ENCODE measurements at places on chromosomes 13 and 19.

GRCh38 chr19:31318790-31319425 is 30.3 kb downstream of the TSHZ3 start:
- no peak for DNase-seq

GRCh38 chr19:48659768-48660167 is 13.0 kb downstream of the NTN5 start:
- DNase-seq, result no peak

DNA sequence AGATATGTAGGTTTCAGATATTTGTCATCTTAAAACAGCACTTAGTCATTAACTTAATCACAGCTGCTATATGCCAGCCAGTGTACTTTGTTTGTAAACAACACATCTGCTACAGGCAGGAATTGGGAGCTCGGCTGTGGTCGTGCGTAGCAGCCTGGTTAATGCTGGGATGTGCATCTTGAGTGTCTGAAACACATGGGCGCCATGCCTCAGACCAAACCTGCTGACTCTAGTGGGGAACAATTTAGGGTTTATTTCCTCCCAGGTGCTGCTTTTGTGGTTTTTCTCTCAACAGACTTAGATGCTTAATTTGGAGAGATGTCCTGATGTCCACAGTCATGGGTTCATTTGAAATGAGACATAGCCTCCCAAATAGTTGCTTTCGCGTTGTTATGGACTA is 238.5 kb upstream of the TMTC4 start:
- no peak for DNase-seq

GRCh38 chr19:33731881-33732280 is 64.8 kb upstream of the KCTD15 start:
- DNase-seq, result no peak

DNA sequence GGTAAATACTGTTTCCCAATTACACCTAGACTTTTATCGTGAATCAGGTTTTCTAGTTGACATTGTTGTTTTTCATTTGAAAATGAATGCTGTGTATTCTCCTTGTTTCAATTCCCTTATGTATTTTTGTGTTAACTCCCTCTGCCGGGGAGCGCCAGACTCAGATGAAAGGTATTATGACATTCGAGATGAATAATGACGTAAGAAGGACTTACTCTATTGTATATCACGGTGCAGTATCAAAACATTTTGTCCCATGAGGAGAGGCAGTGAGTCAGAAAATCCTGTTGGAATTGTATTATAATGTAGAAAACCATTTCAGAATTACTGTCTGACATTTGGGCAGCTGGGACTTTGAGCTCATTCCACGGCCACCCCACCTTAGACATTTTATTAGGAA is 61.6 kb downstream of the LRCH1 start:
- DNase-seq, result no peak

GRCh38 chr19:55454787-55455243 is 6.6 kb downstream of the ISOC2 start:
- DNase-seq, result no peak

DNA sequence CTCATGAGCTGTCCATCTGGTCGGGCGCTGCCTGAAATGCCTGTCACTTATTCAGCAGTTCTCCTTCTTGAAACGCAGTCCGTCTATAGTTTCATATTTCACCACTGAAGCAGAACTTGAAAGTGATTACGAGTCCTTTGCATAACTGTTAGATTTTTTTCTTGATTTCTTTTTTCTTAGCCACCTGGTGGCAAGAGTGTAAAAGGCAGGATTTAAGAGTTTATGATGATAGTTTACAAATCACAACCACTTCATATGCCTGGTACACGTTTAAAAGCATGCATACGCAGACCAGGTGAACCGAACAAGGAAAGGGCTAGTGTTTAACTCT is 45.8 kb downstream of the GGACT start:
- DNase-seq, result peak; percentile 64

DNA sequence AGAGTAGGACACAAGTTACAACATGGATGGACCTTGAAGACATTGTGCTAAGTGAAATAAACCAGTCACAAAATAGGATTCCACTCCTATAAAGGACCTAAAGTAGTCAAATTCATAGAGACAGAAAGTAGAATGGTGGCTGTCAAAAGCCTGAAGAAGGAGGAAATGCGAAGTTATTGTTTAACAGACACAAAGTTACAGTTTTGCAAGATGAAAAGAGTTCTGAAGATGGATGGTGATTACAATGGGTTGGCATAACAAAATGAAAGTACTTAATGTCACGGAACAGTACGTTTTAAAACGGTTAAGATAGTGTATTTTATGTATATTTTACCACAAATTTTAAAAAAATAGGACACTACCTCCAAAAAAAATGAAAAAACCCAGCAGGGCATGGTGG is 34.8 kb downstream of the FOXO1 start:
- DNase-seq, result no peak

- no peak for DNase-seq
Observed at GRCh38 chr19:6241056-6241455, 38.7 kb downstream of the MLLT1 start.

DNA sequence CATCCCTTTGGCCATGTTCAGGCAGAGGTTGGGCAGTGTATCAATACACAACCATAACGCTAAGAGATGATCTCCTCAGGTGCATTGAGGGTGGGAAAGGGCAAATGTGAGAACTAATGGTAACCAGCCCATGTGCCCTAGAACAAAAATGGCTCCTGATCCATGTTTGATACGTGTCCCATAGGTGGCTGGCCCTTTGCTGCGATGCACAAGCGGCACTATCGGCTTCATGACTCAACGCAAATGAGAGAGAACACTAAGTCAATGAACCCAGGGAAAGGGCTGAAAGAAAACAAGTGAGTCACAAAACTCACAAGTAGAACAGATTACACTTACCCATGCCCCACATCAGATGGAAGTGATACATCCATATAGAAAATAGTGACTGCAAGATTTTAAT is 201.7 kb downstream of the ABCC4 start:
- DNase-seq, result no peak

DNA sequence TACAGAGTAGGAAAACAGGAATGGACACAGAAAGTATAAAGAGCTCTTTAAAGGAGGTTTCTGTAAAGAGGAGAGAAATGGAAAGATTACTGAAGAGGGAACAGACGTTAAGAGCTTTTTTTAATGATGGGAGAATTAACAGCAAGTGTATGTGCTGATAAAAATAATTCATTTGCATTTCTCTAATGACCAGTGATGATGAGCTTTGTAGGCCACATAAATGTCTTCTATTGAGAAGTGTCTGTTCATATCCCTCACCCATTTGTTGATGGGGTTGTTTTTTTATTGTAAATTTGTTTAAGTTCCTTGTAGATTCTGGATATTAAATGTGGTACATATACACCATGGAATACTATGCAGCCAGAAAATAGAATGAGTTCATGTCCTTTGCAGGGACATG is 40.0 kb downstream of the MYO16 start:
- DNase-seq, result no peak

GRCh38 chr13:79621902-79622301 is 140.9 kb downstream of the NDFIP2 start:
- no peak for DNase-seq

- no peak for DNase-seq
Observed at GRCh38 chr13:43240278-43240677, 216.9 kb downstream of the DNAJC15 start.

- DNase-seq, result peak; percentile 49
Observed at GRCh38 chr13:52644108-52644507, 1.9 kb downstream of the HNRNPA1L2 start.

DNA sequence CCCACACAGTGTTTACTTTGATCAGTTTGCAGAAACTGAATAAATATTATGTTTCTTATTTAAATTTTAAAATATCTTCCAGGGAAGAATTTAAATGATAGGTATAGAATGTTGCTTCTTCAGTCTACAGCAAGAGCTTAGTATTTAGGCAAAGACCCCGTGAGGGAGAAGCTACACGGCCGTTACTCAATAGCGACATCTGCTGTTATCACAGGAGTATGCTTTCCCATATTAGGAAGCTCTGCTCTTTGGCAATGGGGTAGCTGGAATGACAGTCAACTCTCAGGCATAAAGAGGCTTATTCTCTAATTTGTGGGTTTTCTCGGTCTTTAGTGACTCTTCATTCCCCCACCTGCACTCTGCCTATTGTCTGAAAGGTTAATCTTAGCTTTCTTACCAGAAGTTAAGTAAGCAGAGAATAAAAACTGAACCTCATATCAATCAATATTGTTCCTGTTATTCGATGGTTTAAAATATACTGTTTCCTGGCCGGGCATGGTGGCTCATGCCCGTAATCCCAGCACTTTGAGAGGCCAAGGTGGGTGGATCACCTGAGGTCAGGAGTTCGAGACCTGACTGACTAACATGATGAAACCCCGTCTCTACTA is 13.2 kb upstream of the LHFPL6 start:
- DNase-seq, result peak; percentile 12

GRCh38 chr13:99514801-99515200 is 13.5 kb downstream of the TM9SF2 start:
- DNase-seq, result no peak

DNA sequence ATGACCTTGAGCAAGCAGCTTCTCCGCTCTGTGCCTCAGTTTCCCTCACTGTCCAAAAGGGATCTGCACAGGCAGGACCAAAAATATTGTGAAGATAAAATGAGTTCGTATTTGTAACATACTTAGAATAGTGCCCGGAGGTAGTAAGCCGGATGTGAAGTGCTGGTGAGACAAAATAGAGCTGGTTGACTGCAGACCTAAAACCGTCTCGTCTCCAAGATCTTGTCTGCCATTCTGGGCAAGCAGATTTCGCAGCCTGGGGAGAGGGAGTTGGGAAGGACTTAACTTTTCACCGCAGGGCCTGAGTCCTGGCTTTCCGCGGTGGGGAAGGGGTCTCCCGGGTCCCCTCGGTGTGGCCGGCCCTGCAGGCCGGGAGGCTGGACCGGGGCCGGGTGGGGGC is 8.2 kb upstream of the BBC3 start:
- DNase-seq, result no peak

GRCh38 chr19:52665529-52665928 is 27.4 kb upstream of the ZNF83 start:
- DNase-seq, result no peak

DNA sequence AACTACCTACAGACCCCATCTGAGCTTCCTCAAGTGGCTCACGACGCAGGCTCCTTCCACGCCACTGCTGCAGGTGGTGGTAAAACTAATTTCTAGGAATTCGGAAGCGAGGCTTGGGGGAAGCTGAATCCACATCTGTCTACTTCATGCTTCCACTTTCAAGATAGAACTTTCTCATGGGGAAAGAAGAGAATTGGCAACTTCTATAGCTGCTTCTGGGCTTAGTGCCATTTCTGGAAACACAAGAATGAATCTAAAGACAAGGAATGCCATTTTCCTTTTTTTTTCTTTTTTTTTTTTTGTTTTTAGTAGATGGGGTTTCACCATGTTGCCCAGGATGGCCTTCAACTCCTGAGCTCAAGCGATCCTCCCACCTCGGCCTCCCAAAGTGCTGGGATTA is 2.8 kb upstream of the NLRP12 start:
- DNase-seq, result no peak

GRCh38 chr13:112803422-112803821 is 113.6 kb downstream of the ATP11A start:
- no peak for DNase-seq

- no peak for DNase-seq
Observed at GRCh38 chr13:25286308-25286968, 850 bp downstream of the MTMR6 start.

DNA sequence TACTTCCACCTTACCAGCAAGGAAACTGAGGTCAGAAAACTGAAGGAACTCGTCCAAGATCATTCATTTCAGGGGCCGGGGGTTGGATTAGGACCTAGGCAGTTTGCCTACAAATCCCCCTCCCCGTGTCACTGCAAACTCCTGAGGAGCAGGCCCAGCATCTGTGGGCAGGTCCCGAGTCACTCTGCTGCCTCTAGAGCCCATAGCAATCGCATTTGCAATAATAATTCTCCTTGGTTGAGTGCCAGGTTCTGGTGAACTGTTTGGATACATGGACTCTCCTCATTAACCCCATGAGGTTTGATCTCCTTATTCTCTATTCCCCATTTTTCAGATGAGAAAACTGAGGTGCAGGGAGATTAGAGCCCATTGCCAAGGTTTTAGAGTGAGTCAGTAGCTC is 903 bp downstream of the PIN1 start:
- no peak for DNase-seq

DNA sequence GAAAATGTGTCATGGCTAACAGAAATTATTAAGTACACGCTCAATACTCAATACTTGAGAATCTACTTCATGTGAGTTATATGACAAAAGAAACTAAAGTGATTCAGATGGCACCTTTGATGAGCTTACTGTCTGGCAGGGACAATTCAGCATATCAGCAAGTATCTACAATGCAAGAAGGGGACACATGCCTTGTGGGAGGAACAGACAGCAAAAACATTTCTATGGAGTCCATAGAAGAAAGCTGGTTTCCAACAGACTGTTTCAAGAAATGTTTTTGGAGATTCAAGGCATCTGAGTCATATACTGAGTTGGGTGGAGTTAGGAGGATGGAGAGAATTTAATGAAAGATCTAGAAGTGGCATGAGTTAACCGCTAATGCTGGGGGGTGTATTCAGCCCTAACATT is 54.7 kb downstream of the MBNL2 start:
- DNase-seq, result no peak
